ENCODE measurements at places on chromosomes 4 and X.
A peak's percentile ranks its signal among the peaks of the same experiment; 100 is the strongest.

GRCh38 chr4:160406263-160406825 lies 1303.5 kb downstream of the RAPGEF2 start:
- DNase-seq: no peak

DNA sequence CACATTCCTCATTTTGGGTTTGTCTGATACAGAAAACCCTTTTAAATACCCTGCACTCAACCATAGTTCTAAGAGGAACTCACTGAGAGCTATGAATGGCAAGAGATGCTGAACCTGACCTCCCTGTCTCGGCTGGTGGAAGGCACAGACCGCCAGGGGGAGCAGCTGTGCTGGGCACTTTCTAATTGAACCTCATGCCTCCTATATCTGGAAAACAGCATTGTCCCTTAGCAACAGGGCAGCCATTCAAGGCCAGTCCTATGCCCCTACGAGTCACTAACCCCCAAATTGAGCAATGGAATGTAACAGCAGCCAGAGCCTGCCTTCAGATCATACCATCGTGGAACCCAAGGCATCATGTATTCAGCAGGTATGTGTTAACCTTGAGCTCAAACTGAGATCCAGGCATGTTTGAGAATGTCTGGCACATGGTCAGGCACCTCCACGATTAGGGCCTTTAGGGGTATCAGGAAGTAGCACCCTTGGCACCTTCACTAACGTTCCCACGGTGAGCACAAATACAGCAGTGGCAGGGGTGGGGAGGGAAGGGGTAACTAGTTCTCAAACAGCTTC lies 5.1 kb downstream of the USP27X start:
- peak; percentile 53 for DNase-seq

GRCh38 chr4:145878501-145879435 lies 59.9 kb downstream of the ZNF827 start:
- no peak for DNase-seq

- no peak for DNase-seq
These were observed 441.1 kb downstream of the KCNIP4 start for GRCh38 chr4:21507439-21507838.

DNA sequence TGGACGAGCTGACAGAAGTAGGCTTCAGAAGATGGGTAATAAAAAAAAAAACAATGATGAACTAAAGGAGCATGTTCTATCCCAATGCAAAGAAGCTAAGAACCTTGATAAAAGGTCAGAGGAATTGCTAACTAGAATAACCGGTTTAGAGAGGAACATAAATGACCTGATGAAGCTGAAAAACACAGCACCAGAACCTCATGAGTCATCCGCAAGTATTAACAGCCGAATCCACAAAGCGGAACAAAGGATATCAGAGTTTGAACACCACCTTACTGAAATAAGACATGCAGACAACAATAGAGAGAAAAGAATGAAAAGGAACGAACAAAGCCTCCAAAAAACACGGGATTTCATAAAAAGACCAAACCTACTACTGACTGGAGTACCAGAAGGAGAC lies 10.5 kb downstream of the NELFA start:
- no peak for DNase-seq

DNA sequence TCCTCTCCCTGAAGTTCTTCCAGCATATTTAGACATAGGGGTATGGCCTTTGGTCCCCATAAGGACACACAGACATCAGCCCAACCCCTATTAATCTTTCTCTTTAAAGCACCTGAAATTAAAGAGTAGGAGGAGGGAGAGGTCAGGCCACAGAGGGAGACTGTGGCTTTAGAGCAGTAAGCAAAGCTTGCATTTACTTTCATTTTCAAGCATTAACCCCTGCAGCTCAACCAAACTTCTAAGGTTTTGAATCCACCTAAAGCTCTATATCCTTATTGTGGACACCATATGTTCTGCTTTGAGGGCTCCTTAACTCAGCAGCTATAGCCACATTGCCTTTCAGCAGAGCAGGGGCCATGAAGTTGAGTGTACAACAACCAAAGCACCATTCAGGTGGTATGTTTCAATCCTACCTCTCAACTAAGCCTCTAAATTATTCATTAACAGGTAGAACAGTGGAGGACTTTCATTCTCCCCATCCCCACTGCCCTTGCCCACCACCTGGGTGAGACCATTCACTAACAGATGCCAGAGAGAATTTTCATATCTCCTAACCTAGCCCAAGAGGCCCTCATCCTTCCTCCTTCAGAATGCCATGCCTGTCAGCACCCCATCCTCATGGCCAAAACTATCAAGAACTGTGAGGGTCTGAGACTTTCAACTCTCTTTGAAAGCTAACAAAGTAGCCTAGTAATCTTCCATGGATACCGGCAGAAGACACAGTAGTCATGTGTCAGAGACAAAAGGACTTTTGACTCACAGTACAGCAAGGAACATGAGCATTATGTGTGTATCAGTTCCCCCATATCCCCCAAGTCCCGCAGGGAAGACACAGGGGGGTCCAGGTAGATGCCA lies 20.8 kb downstream of the LIN54 start:
- no peak for DNase-seq

DNA sequence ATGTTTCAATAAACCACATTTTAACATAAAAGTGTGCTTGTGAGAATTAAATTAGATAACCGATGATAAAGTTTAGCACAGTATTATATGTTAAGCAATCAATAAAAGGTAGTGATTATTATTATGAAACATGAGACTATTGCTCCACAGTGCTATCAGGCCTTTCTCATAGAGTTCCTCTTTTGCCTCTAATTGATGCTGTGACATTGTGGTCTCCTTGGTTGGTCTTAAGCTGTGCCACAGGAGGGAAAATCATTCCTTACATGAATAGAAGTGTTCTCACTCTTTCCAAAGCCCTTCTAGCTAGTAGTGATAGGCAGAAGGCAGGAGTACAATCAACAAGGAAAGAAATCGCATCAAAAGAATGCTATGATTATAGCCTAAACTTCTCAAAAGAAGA lies 9.2 kb upstream of the PDHA2 start:
- DNase-seq: no peak

DNA sequence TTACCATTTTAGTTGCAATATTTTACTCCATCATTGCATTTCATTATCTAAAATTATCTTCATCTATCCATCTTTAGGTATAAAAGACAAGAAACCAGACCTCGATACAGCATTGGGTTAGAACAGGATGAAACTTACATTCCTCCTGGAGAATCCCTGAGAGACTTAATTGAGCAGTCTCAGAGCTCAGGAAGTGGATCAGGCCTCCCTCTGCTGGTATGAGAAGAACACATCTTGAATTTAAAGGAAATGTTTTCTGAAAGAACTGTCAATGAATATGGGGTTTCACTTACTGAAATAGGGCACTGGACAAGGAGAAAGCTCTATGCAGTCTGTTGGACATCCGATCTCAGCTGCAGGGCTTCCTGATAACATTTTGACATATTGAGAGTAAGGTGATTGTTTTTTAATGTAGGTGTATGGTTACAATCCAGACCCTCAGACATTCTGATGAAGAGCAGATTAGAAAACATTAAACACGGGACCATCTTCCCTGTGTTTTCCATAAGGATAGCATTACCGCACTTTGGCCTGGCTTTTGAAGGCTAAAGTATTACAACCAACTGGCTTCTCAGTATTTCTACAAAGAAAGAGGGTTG lies 367.2 kb downstream of the BMPR1B start:
- DNase-seq: no peak

DNA sequence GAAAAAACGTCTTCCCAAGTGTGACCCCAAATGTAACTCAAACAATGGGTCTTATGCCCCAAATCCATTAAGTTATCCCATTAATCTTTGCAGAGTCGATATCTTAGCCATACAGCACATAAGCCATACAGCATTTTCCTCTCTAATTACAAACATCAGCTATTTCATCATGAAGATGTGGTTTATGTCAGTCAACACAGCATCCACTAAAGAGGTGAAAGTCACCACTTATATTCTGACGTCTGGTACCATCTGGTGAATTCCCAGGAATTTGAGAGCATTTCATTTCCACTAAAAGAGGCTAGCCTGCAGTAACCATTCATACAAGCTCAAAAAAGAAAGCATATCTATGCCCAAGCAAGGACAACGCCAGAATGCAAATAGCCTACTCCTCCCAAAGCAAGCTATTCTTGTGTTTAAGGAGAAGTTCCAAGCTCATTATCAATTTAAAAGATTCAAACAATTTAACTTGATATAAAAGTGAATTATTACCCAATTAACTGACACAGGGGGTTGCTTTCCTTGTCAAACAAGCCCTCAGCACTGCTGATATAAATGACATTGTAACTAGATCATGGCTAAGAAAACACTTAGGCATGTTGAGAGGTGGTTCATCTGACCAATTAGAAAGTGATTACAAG lies 203.3 kb downstream of the ANTXR2 start:
- DNase-seq: no peak

- no peak for DNase-seq
These were observed 109.0 kb downstream of the CLCN4 start for GRCh38 chrX:10265775-10266174.

DNA sequence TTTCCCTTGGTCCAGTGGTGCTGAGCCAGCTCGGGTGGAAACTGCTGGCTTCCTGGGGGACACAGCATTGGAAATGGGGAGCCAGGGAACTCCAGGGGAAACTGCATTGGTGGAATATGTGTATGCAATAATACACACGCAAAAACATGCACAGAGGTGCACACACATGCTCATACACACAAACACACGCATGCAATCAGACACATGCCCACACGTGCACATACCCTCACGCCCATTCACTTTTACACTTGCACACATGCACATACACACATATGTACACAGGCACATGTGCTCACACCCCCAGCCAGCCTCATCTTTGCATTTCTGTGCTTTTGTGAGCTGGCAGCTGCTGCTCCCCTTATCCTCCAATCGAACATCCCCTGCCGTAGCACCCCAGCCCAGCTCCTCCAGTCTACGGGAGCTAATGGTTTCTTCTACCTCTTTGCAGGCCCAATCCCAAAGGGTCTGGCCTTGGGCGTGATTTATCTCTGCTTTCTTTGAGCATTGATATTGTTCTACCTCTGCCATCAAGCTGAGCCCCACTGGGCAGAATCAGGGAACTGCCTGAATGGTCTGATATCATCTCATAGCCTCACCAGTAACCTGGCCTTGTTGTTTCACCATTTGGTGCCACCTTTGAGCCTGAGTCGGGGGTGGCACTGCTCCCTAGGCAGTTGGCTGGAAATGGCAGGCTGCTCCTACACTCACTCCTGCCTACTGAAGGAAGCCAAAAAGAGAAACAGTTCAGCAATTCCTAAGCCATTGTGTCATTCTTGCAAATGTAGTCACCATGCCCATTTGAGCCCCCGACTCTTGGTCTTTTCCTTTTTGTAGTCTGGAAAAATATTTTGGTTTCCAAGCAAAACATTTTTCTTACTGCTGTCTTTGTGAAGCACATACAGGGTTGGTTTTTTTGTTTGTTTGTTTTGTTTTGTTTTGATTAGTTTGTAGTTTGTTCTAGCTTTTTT lies 104.4 kb upstream of the MAMLD1 start:
- no peak for DNase-seq

DNA sequence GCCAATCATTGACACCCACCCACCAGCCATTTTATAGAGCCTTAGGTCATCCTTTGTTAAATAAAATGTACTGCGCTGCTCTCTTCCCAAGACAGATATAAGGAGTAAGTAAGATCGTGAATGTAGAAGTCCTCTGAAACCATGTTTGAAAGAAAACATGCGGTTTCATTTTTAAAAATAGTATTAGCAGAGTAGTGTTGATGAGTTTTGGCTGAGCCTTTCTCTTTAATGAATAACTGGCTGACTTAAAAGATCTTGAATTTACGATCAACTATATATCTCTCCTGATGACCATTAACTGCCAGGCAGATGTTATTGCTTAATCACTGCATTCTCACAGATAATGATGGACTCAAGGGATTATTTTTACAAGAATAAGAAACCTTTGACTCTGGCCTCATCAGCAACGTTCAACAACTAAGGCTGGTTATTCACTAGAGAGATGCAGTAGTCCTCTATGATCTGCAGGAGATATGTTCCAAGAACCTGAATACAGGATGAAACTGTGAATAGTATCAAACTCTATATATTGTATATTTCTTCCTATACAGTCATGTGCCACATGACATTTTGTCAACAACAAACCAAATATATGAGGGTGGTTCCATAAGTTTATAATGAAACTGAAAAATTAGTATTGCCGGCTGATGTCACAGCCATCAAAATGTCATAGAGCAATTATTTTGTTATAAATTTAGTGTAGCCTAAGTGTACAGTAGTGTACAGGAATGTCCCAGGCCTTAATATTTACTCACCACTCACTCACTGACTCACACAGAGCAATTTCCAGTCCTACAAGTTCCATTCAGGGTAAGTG lies 80.8 kb downstream of the FAM13A start:
- DNase-seq: no peak

- no peak for DNase-seq
These were observed 62.6 kb upstream of the TSPAN5 start for GRCh38 chr4:98720871-98721480.

- DNase-seq: no peak
These were observed 202.0 kb downstream of the DCLK2 start for GRCh38 chr4:150280081-150280895.

- DNase-seq: no peak
These were observed 23.0 kb downstream of the LDB2 start for GRCh38 chr4:16875487-16875886.

DNA sequence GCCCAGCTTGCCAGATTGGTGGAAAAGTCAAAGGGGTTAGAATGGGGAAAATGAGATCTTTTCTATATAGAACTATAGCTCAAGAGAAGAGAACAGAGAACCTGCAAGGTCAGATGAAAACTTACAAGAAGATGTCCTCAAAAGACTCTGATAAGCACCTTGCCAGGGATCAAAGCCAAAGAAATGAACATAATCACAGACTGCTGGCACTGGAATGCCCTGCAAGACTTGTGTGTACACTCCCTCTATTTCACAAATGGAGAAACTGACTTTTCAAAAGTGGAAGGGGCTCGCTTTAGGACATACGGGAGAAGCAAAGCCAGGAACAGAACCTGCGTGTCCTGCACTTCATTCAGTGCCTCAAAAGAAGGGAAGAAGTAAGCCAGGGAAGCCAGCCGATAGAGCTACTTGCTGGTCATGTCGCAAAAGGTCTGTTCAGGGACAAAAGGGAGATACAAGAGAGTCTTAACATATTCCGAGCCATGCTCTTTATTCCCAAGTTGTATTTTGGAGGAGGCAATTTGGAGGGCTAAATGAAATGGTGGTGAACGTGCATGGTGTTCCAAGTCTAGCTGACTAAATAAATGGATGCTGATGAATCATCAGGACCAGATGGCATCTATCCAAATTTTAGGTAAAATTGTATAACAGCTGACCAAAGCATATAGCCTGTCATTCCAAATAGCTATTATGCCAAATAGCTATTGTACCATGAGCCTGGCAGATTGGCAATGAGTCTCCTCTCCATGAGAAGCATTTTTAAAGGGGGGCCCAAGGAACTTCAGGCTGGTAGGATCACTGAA lies 175.6 kb upstream of the GPC4 start:
- DNase-seq: no peak

GRCh38 chr4:41384992-41385391 lies 128.3 kb downstream of the UCHL1 start:
- DNase-seq: peak; percentile 32

- no peak for DNase-seq
These were observed 653.8 kb upstream of the CPEB2 start for GRCh38 chr4:14348506-14348905.
